ENCODE measurements at places on chromosomes 13 and 19.

- no peak for DNase-seq
Observed at GRCh38 chr13:113968463-113969310, 5.2 kb downstream of the C13orf46 start.

DNA sequence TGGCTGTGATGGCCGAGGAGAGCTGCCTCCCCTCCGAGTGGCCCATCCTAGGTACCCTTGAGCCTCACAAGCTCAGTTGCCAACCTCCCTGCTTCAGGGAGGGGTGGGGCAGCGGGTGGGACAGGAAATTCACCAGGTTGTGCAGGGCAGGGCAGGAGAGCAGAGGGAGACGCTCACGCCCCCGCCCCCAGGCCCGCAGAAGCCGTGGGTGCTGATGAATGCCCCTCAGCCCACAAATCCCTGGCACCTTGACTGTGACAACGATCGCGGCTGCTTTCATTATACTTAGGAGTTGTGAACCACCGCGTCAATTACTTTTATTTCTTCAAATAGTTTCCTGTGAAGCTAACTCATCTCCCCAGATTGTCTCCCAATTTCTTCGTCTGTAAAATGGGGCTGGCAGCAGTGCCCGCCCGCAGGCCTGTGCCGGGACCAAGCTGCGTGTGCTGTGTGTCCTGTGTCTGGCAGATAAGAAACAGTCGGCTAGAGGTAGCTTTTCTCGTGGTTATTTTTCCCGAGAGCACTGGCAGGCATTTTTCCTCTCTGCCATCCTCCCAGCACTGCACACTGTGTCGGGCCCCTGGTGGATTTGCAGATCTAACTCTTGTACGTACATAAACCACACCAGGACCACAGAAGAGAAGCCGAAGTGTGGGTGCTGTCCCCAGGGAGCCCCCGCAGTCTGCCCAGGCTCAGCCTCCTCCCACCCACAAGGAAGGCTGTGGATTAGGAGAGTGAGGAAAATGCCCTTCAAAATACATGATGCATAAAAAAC lies 7.9 kb upstream of the RASA3 start:
- DNase-seq = peak; percentile 56

GRCh38 chr19:17576758-17577456 lies 21.5 kb downstream of the COLGALT1 start:
- no peak for DNase-seq

DNA sequence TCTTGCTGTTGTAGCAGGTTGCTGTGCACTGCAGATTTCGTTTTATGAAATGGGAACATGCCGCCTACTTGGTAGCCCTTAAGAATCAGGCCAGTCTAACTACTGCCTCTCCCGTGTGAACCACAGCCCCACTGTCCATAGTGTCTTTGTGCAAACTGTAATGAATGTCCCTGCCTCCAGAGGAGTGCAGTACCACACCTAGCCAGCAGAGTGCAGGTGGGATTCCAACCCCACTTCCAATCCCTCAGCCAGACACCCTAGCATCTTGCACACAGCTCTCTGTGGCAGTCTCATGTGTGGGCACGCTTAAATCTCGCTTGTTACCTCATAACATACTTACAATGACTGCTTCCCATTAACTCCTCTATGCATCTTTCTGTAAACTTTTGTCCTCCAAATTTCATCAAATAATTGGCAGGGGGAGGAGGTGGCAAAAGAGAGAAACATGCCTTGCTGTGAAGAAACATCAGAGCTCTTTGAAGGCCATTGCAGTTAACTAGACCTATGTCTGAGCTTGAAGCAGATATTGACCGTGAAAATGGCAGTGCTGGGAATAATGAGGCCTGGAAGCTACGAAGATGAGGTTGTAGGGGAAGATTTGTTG lies 47.2 kb downstream of the ZAR1L start:
- DNase-seq = peak; percentile 36

GRCh38 chr19:41958367-41959055 lies 610 bp downstream of the RABAC1 start:
- DNase-seq = peak; percentile 76

GRCh38 chr19:31332096-31332495 lies 17.1 kb downstream of the TSHZ3 start:
- no peak for DNase-seq

DNA sequence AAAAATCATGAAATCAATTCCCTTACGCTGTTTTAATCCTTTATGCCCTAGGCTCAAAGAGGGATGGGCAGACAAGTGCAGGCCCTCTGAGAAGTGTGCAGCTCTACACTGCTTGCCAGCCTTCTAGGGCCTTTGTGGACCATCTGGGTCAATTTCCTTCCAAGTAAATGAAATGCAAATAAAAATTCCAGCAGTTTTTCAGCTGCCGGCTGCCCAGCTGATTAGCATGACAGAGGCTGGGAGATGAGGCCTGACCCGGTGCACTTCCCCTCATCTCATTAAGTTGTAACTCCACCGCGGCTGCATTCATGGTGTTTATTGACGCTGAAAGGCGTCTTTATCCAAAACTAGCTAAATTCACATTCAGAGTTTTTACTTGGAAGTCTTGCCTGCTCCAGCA lies 47.5 kb upstream of the GSX1 start:
- no peak for DNase-seq

DNA sequence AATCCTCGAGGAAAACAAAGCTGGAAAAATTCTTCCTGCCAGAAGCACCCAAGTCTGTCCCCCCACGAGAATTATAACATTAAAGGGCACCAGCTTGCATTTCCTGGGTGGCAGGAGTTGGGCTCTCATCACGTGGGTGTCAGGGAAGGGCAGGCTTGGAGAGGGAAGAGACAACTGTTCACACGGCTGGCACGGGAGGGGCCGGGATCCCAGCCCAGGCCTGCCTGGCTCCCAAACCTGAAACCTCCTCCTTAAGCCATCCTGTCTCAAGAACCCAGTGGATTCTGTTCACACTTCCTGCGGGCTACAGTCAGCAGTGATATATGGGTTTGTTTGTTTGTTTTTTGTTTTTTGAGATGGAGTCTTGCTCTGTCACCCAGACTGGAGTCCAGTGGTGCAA lies 12.2 kb downstream of the GRIK5 start:
- DNase-seq = no peak

- DNase-seq = no peak
Observed at GRCh38 chr13:79307866-79308298, 98.2 kb downstream of the RBM26 start.

- DNase-seq = no peak
Observed at GRCh38 chr13:63189712-63190111, 1774.1 kb upstream of the PCDH20 start.

GRCh38 chr19:49488046-49488862 lies 846 bp downstream of the RPL13A start:
- DNase-seq = no peak

DNA sequence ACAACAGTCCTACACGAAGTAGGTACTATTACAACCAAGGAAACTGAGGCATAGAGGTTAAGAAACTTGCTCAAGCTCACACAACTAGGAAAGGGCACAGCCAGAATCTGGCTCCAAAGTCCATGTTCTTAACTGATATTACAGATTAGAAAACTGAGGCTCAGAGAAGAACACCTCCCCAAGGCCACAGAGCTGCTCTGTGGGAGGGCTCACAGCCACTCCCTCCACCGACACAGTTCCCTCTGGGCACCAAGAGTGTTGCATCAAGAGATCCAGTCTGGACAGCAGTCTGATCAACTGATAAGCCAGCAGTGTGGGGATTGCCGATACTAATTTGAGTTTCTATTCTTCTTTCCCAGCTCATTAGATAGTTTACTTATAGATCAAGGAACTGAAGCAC lies 29.5 kb downstream of the SLC15A1 start:
- DNase-seq = no peak

DNA sequence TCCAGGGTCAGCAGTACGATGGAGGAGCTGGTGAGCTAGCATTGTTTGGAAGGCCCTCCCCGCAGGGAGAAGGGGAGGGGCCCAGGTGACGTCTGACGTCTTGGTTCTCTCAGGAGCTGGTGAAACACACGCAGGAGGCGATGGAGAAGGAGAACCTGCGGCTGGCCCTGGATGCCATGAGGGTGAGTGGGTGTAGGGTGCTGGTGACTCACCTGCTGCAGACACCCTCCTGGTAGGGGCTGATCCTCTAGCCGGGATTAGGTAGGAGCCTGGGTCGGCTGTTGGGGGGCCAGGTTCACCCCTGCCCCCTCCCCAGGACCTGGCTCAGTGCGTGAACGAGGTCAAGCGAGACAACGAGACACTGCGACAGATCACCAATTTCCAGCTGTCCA lies 55.8 kb downstream of the VAV1 start:
- DNase-seq = no peak

GRCh38 chr13:51291341-51291740 lies 48.1 kb upstream of the SERPINE3 start:
- DNase-seq = no peak

- DNase-seq = no peak
Observed at GRCh38 chr13:108289819-108290218, 20.3 kb downstream of the TNFSF13B start.

DNA sequence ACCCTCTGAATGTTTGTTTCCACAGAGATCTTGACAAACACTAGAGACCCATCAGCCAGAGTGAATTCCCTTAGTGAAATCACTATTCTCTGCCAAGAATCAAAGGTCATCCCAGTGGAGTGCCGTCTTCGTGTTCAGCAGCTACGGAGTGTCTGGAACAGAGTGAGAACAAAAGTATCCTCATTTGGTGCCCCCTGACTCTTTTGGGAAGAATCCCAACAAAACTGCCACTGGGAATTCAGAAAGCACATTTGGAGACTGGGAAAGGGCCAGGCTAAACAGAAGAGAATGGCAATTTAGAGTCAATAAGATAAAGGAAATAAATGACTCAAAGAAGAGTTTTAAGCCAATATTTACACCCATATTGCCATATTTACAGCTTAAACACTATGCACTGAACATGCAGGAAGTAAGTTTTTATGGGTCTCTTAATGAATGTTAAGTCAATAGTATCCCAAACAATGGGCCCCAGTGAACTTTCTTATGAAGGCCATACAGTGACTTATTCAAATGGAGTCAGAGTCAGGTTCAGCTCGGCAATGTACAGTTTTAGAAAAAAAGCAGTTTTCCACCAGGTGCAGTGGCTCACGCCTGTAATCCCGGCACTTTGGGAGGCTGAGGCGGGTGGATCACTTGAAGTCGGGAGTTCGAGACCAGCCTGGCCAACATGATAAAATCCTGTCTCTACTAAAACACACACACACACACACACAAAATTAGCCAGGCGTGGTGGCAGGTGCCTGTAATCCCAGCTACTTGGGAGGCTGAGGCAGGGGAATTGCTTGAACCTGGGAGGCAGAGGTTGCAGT lies 392.6 kb downstream of the KLF5 start:
- no peak for DNase-seq

GRCh38 chr19:11242864-11243797 lies 3.7 kb downstream of the ANGPTL8 start:
- DNase-seq = peak; percentile 79

DNA sequence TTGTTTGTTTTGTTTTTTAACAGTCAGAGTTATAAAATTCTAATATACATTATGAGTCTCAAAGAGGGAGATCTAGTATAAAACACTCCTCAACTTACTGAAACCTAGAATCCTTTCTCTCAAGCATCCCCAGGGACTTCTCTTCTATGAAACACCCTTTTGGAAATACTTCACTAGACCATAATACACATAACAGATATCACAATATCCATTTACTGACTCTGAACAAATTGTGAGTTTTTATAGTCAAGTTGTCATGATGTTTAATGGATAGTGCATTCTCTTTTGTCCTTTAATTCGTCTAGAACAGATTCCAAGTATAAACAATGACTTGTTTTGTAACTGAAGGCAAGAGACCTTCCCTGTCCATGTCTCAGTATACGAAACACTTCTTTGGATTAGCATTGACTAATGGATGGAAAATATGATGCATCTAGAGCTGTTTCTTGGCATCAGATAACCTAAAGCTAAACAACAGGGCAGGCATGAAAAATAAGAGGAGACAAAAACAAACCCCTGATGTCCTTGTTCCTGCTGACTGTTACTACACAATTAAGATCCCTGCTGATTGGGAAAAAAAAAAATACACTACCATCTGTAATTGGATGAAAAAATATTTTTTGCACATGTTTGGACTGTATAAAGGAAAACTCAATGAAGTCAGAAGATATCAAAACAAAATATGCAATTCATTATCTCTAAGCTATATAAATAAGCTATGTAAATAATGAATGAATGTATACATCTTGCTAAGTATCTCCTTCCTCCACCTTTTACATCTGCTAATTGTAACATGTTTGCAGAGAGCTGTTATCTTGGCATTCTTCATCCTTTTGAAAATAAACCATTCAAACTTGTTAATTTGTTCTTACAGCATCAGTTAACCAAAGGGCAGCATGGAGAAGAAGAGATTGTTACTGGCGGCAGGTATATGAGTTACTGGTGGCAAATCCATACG lies 214.2 kb downstream of the LACC1 start:
- no peak for DNase-seq

DNA sequence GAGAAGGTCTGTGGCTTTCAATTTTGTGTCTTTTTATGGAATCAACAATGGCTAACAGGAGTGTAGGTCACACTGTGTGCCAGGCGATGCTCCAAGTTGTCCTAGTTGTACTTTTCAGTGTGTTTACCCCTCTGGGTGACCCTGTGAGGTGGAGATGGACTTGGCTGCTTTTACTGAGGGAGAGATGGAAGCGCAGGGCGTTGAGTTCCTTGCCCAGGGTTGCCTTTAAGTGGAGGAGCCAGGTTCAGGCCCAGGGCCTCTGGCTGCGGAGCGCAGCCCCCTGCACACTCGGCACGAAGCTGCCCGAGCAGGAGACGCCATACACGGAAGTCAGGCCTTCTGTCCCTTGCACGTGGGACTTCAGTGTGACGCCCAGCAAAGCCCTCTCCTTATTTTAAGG lies 112.8 kb downstream of the RAB20 start:
- no peak for DNase-seq

- no peak for DNase-seq
Observed at GRCh38 chr13:98052412-98052811, 90.5 kb upstream of the FARP1 start.

- no peak for DNase-seq
Observed at GRCh38 chr13:49821216-49822009, 28.9 kb upstream of the KPNA3 start.

- DNase-seq = no peak
Observed at GRCh38 chr19:50978772-50979390, 4.8 kb downstream of the KLK7 start.
